ENCODE measurements at places on chromosomes 3 and 15. TPM values are rescaled to one million over a fixed set of nuclear protein-coding genes. Genes with fewer than 3 reads are reported as not detected.

BUB1B gene
- total RNA-seq, result 16.5 TPM

DNA sequence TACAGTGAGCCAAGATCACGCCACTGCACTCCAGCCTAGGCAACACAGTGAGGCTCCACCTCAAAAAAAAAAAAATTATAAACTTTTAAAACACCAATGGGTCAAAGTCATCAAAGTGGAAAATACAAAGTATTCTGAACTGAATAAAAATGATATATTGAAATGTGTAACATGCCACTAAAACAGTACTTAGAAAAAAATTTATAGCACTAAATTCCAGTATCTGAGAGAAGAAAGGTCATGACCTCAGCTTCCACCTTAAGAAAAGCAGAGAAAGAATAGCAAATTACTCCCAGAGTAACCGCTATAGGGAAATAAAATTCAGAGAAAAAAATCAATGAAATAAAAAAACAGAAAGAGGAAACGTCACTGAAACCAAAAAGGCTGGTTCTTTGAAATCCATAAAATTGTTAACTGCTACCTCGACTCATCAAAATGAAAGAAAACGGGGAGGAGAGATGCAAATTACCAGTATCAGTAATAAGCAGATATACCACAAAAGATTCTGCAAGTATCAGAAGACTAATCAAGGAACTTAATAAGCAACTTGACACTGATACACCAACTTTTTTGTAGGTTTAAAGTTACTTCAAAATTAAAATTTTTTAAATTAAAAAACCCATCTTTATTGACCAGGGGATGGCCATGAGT lies 20.8 kb downstream of the ATP13A3 start:
- H3K4me3 ChIP-seq, result no peak overlapping the region
- no peak overlapping the region for H3K27ac ChIP-seq
- no peaks in the 10 kb centered on the region for H3K27me3 ChIP-seq
- H3K36me3 ChIP-seq, result no peaks in the 10 kb centered on the region

- no peaks in the 10 kb centered on the region for H3K36me3 ChIP-seq
- peaks cover 41% of the 10 kb centered on the region for H3K4me1 ChIP-seq
- no peak overlapping the region for H3K27ac ChIP-seq
Observed at GRCh38 chr3:73453666-73454065, 171.1 kb downstream of the PDZRN3 start.

- no peaks in the 10 kb centered on the region for H3K4me1 ChIP-seq
- no peak overlapping the region for H3K27ac ChIP-seq
- H3K36me3 ChIP-seq, result peaks cover 8% of the 10 kb centered on the region
- DNase-seq, result no peak
- H3K4me3 ChIP-seq, result no peak overlapping the region
Observed at GRCh38 chr3:11350374-11350773, 78.2 kb downstream of the ATG7 start.

SLC6A11 gene
- total RNA-seq, result not detected
